ENCODE measurements at places on chromosomes 1 and 21. TPM values are rescaled to one million over a fixed set of nuclear protein-coding genes. Genes with fewer than 3 reads are reported as not detected.

RXFP4 gene
- 0.07 TPM for total RNA-seq

HAPLN2 gene
- total RNA-seq = 0.14 TPM

CD52 gene
- total RNA-seq = not detected

MFSD2A gene
- 4.3 TPM for total RNA-seq

E2F2 gene
- 2.5 TPM for total RNA-seq

HPCAL4 gene
- total RNA-seq = 0.24 TPM

DISP3 gene
- total RNA-seq = 0.31 TPM

KIF17 gene
- total RNA-seq = 1.1 TPM

SYPL2 gene
- 0.13 TPM for total RNA-seq

SRGAP2C gene
- 5.7 TPM for total RNA-seq

CTTNBP2NL gene
- total RNA-seq = 5.3 TPM

GPR37L1 gene
- total RNA-seq = 0.19 TPM

OXCT2 gene
- total RNA-seq = 0.55 TPM

GBP4 gene
- total RNA-seq = not detected

SH2D1B gene
- total RNA-seq = 0.08 TPM

ITSN1 gene
- total RNA-seq = 17.8 TPM

BTBD8 gene
- 0.60 TPM for total RNA-seq

TNNT2 gene
- total RNA-seq = not detected

MROH7 gene
- total RNA-seq = not detected

KAZN gene
- total RNA-seq = 3.5 TPM

CHODL gene
- not detected for total RNA-seq

PTGFRN gene
- total RNA-seq = 14.7 TPM

UBIAD1 gene
- 16.1 TPM for total RNA-seq

SLC45A1 gene
- 6.1 TPM for total RNA-seq

CLK2 gene
- 31.9 TPM for total RNA-seq

S100A1 gene
- 0.63 TPM for total RNA-seq

KRTAP19-8 gene
- not detected for total RNA-seq

PLA2G2C gene
- not detected for total RNA-seq

HYI gene
- total RNA-seq = 13.3 TPM

CAPN8 gene
- 0.68 TPM for total RNA-seq

OPRD1 gene
- total RNA-seq = 0.05 TPM

DRAXIN gene
- 0.08 TPM for total RNA-seq

OR2L8 gene
- not detected for total RNA-seq

HMCN1 gene
- total RNA-seq = 0.02 TPM

UBXN10 gene
- not detected for total RNA-seq

CFHR5 gene
- not detected for total RNA-seq

DISC1 gene
- 0.18 TPM for total RNA-seq

AMY1C gene
- not detected for total RNA-seq

PALMD gene
- 0.32 TPM for total RNA-seq

TRAF3IP3 gene
- not detected for total RNA-seq

TDRD10 gene
- not detected for total RNA-seq

WNT9A gene
- total RNA-seq = 8.7 TPM

ADSS2 gene
- 62.5 TPM for total RNA-seq

UFC1 gene
- total RNA-seq = 88.9 TPM
